ENCODE measurements at places on chromosomes 11 and 22.

DNA sequence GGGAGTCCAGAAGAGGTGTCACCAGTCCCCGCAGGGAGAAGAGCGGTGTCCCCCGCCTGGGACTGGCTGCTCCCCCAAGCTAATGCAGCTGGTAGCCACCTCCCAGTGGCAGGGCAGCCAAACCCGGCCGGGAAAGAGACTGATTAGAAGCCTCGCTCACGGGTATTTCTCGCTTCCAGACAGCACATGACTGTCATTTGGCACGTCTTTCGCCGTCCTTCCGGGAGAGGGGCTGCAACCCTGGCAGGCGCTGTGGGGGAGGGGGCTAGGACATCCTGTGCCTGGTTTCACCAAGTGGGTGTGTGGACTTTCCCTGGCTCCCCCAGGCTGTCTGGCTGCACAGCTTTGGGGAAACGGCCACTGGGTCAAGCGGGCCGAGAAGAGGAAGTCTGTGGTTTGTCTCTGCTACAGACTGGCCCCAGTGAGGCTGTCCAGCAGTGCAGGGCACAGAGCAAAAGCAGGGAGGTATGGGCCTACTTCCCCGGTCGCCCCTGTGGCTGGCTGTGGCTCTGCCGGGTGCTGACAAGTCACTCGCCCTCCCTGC, 3.8 kb downstream of the CD81 start:
- DNase-seq, result no peak

- no peak for DNase-seq
Measured at GRCh38 chr11:118870396-118871343, 13.0 kb upstream of the CXCR5 start.

DNA sequence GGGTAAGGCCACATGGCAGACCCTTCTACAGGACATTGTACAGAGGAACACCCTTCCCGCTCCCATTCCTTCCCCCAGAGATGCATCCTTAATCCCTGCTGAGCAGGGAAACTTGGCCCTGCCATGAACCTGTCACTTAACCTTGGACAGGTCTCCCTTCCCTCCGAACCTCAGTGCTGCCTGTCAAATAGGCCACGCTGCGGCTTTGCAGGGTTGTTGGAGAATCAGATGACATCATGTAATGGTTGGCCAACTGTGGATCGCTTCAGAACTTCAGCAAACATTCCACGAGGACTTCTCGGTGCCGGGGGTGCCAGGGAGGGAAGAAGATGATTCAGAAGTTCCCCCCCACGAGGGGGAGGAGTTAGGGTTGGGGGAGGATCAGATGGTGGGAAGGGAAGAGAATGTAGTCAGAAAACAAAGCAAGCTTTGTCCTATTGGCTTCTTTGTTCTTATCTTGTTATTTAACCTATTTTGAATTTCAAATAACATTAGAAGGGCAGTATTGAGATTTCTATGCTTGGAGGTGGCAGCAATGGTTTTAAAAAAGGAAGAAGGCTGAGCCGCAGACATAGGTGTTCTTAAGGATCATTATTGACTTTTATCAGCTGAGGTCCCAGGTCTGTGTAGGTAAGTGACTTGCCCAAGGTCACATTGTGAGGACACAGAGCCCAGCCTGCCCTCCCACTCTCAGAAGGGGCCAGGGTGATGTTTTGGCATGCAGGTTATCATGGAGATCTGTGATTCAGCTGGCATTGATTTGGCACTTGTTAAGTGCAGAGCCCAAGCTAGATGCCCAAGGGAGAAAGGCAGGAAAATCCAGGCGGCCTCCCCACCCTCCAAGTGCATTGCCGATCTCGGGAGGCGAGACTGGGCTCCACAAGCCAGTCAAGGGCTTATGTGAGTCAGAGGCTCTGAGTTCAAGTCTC, 3.1 kb downstream of the CDC42EP1 start:
- no peak for DNase-seq

GRCh38 chr11:18145025-18145424, 12.7 kb downstream of the MRGPRX3 start:
- DNase-seq, result no peak

- no peak for DNase-seq
Measured at GRCh38 chr11:107018902-107019493, 722 bp upstream of the GUCY1A2 start.

GRCh38 chr11:75532200-75533048, 6.7 kb upstream of the GDPD5 start:
- peak; percentile 73 for DNase-seq

GRCh38 chr22:49961601-49962011, 1.0 kb downstream of the PIM3 start:
- DNase-seq, result no peak

- no peak for DNase-seq
Measured at GRCh38 chr11:126456783-126457542, 101.5 kb downstream of the ST3GAL4 start.

GRCh38 chr11:2220173-2220771, 48.7 kb upstream of the TH start:
- DNase-seq, result no peak

- no peak for DNase-seq
Measured at GRCh38 chr11:285894-286220, 3.1 kb upstream of the PGGHG start.

DNA sequence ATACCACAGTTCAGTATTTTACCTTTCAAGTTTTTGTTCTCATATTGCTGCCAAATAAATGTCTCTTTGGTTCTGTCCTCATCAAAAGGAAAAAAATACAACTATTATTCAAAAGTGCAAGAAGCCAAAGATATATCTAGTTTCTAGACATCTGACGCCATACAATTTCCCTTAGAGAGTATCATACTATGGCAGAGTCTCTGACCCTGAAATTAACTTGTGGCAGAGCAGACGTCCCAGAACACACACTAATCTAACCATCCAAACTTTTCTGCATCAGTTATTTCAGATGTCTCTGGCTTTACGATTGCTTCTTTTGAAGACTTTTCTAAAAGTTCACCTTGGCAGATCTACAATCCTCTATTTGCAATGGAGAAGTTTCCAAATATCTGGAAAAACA, 2.7 kb downstream of the OR51T1 start:
- DNase-seq, result no peak

- DNase-seq, result no peak
Measured at GRCh38 chr11:124310721-124311120, 3.0 kb downstream of the OR8D1 start.

GRCh38 chr11:68215087-68215445, 2.0 kb upstream of the KMT5B start:
- DNase-seq, result no peak

DNA sequence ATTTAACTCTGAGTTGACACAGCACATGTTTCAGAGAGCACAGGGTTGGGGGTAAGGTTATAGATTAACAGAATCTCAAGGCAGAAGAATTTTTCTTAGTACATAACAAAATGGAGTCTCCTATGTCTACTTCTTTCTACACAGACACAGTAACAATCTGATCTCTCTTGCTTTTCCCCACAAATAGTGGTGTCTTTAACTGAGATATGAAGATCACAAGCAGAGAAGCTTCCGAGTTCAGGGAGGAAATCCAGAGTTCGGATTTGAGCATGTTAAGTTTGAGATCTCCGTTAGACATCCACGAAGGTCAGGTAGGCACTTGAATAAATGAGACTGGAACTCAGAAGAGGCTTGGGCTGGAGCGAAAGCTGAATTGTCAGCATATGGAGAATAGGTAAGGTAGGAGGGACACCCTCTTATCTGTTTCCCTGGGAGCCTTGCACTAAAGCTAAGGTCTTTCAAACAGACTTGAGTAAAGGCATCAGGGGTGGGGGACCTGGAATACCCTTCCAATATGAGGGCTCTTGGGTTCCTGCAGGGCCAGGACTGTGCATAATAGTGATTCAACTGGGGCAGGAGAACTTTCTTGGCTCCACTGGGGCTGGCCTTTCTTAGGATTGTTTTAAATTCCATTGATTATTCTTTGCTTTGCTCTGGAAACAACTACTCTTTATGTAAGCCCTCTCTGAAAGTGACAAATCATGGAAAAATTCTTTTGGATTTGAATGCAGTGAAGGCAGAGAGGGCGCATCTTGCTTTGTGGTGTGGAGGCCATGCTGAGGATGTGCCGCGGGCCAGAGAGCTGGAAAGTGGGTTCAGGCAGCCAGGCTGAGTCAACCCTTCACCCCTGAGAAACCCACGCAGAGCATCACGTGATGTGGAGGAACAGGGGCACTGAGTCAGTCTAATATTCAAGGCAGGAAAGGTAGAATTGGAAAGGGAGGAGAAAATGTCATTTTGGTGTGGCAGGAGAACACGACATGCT, 62.7 kb upstream of the AMPD3 start:
- DNase-seq, result no peak

DNA sequence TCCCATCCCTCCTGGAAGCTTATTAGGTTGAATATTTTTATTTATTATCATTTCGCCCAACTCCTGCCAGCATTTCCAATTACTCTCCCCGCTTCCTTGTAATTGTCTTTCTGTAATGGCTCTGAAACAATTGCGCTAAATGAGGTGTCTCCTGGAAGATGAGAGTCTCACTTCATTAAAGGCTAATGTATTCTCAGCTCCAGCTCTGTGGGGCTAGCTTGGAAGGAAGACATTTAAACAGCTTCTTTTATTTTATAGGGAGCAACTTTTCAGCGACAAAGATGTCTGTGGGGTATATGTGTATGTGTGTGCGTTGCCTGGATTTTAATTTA, 86.6 kb downstream of the PKNOX2 start:
- DNase-seq, result no peak

DNA sequence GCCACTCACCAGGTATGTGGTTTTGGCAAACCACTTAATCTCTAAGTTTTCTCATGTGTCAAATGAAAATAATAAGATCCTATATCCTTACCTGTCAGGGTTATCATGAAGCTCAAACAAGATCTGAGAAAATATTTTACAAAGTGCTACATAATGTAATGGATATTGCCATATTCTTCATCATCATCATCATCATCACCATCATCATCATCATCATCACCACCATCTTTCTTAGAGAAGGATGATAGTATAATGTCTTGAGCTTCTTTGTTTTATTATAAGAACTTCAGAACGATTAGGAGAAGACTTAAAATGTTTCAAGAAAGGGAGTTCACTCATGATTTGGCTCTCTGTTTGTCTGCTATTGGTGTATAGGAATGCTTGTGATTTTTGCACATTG, 72.5 kb upstream of the UCP3 start:
- no peak for DNase-seq

GRCh38 chr22:22714600-22715335, 70.4 kb downstream of the GGTLC2 start:
- no peak for DNase-seq

DNA sequence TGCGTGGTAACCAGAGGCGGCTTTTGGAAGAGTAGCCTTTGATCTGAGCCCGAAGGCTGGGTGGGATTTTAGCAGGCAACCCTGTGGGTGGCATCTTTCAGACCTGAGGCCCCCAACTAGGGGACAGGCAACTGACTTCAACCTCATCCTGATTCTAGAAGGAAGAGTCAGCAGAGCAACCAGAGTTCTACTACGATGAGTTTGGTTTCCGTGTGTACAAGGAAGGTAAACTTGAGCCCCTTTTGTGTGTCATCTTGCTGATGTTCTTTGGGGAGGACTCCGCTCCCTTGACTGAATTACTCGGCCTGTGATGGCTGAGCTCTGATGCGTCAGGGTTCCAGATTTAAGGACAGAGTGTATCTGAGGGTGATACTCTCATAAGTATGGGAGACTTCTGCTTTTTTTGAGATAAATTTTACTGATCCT, 31.6 kb downstream of the SGSM3 start:
- DNase-seq, result no peak

DNA sequence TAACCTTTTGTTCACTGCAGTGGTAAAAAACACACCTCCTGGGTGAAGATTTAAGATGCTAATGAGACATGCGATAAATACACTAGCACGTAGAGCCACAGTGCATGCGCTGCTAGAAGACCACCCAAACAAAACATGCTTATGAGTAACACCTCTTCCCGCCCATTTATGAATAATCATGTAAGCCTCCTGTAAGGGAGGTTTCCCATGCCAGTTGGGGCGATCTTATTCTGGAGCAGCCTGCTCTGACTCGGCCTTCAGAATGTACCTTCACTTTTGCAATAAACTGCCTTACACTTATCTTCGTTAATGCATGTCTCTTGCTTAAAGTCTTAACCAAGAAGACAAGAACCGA, 18.1 kb upstream of the SCARF2 start:
- no peak for DNase-seq

- peak; percentile 55 for DNase-seq
Measured at GRCh38 chr11:64305691-64306562, 603 bp downstream of the ESRRA start.

GRCh38 chr22:24601217-24602104, 1.5 kb upstream of the GGT1 start:
- no peak for DNase-seq

DNA sequence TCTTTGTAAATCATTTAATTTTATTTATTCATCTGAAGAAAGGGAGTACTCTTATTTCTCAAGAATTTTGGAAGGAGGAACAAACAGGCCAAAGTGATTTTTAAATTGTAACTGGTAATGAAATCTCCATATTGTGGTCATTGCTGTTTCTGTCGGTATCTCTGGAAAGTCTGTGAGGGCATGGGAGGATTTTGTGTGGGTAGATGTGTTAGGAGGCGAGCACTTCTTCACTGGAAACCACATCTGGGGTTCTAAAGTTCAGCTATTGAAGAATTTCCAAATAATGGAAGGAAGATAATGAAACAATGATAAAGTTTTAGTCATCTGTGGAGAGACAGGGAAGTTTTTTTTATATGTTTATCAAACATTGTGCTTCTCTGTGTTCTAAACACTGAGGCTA, 6.6 kb downstream of the TRIM34 start:
- DNase-seq, result no peak

GRCh38 chr11:3199537-3200295, 18.9 kb downstream of the MRGPRG start:
- no peak for DNase-seq

DNA sequence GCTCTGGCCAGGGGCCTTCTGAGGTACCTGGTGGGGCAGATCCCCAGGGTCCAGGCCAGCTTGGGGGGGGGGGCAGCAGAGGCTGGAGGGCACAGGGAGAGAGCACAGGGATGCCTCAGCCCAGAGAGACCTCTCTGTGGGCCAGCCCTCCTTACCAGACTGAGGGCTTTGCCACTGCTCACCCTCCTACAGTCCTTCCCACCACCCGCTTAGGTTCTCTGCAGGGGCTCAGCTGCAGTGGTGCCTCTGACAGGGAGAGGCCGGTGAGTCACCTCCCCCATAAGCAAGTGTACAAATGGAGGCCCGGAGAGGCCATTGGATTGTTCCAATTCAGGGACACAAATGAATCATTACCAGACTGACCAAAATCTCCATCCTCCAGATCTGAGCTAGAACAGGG, 68.1 kb upstream of the LMO1 start:
- DNase-seq, result no peak

- no peak for DNase-seq
Measured at GRCh38 chr22:21680830-21681565, 15.2 kb downstream of the PPIL2 start.

All from activated T-helper 1 cell treated with anti-CD3 and anti-CD28 coated beads, Interleukin-2, amount 50 U/mL, for 16 hours (primary cell).